Left colon (tissue), 2 donors: ENCODE measurements at places on chromosomes 11 and 22. TPM values are rescaled to one million over a fixed set of nuclear protein-coding genes. Genes with fewer than 3 reads are reported as not detected.

TTLL8 gene
- total RNA-seq = not detected

DBX1 gene
- not detected for total RNA-seq

XBP1 gene
- 255 TPM for total RNA-seq

DNAJB7 gene
- total RNA-seq = 0.21 TPM

PARVA gene
- 55.3 TPM for total RNA-seq

PGR gene
- total RNA-seq = 0.31 TPM

GSTT2B gene
- total RNA-seq = 0.73 TPM

ENDOD1 gene
- total RNA-seq = 98.9 TPM

HBE1 gene
- not detected for total RNA-seq

SMC1B gene
- not detected for total RNA-seq

OR4A16 gene
- not detected for total RNA-seq

RAG1 gene
- 1.2 TPM for total RNA-seq

SCGB1D1 gene
- not detected for total RNA-seq

MS4A7 gene
- 9.8 TPM for total RNA-seq

OR4C15 gene
- not detected for total RNA-seq

MUC2 gene
- total RNA-seq = 1,472 TPM

GSC2 gene
- not detected for total RNA-seq

FBLN1 gene
- 114 TPM for total RNA-seq

USH1C gene
- 181 TPM for total RNA-seq

OR5P2 gene
- total RNA-seq = not detected

PRODH gene
- 10.2 TPM for total RNA-seq

CHRM1 gene
- 0.98 TPM for total RNA-seq

OR10D3 gene
- not detected for total RNA-seq

IL18 gene
- total RNA-seq = 154 TPM

FJX1 gene
- total RNA-seq = 0.50 TPM

SYT9 gene
- total RNA-seq = 0.17 TPM

ROBO4 gene
- total RNA-seq = 4.8 TPM

TMEM151A gene
- total RNA-seq = 0.18 TPM

FXYD2 gene
- total RNA-seq = 0.61 TPM

DTX4 gene
- 62.4 TPM for total RNA-seq

KCNE3 gene
- total RNA-seq = 18.8 TPM

CYB5R3 gene
- 192 TPM for total RNA-seq

CCDC82 gene
- 23.6 TPM for total RNA-seq

NDUFS3 gene
- total RNA-seq = 246 TPM

NCF4 gene
- 6.3 TPM for total RNA-seq

DEUP1 gene
- total RNA-seq = not detected

CELSR1 gene
- 1.8 TPM for total RNA-seq

TBX10 gene
- 27.1 TPM for total RNA-seq

XKR3 gene
- total RNA-seq = not detected

SCGB1D2 gene
- total RNA-seq = not detected
